ENCODE measurements at places on chromosomes 5 and 9.

- DNase-seq, result no peak
Observed at GRCh38 chr5:56003179-56003578, 8.4 kb upstream of the IL6ST start.

DNA sequence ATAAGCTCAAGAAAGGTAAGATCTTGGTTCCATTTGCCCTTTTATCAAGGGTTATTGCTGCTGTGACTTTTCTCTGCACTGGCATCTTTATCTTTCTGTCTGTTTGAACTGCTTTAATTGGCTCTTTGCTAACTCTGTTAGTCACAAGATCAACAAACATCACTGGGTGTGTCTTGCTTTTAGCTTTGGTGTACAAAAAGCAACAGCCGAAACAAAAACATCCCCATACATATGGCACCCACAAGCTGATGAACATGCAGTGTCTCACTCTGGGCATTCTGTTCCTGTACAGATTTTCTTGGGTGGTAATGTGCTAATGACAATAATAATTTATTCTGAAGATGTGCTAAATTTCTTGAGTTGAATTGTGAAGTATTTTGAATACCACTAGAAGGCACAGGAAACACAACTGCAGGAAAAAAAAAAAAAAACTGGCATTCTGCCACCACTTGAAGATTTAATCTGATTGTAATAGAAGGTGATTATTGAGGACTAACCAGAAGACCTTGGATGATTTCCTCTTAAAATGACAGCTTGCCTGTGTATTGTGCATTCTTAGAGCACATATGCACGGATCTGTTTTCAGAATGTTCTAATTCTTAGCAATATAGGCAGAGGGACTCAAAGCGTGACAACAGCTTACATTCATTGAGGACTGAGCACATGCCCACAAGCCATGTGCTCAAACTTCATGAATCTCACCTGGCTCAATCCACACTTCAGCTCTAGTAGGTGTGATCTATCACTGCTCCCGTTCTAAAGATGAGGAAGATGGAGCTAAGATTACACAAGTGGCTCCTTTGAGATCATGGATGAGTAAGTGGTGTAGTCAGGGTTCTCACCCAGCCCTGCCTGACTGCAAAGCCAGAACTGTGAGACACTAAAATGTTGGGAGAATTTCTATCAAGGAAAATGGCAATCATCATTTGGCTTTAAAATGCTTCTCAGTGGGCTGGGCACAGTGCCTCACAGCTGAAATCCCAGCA, 96.4 kb downstream of the EBF1 start:
- DNase-seq, result no peak

DNA sequence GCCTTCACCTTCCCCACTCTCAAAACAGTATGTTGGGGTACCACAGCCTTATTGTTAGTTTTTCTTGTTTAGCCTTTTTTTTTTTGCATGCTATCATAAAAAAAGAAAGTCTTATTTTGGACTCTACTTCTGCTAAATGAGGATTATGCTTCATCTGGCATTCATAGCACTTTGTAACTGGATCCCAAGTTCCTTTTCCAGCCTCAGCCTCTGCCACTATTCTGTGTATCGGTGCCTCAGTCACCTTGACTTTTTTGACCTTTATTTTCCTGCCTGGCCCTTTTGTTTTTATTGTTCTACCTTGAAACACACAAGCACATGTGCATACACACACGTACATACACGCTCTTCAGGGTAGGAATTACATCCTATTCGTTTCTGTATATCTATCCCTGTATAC, 8.5 kb upstream of the MAML1 start:
- DNase-seq, result no peak

- DNase-seq, result no peak
Observed at GRCh38 chr9:89666364-89666763, 61.6 kb downstream of the GADD45G start.

GRCh38 chr5:4113426-4113825, 517.8 kb downstream of the IRX1 start:
- DNase-seq, result no peak

DNA sequence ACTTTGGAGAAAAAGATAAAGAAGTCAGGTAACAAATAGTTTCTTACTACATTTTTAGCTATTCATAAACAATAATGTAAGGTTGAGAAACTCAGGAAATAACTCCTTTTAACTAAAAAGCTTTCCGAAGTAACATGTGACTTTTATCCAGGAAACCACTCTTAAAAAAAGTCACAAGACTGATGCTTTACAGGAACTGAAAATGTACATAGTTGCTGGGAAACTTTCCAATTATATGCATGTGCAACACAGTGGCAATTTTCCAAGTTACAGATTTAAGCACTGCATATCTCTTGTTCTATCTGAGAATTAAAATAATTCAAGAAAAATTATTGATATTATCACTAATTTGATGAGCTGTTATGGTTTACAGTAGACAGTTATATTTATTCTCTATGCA, 105.2 kb downstream of the CDH10 start:
- DNase-seq, result no peak

Measured in CD4-positive, alpha-beta T cell treated with Interleukin-10 for 1 hour (primary cell).